Foreskin keratinocyte (primary cell): ENCODE measurements at places on chromosomes 3 and 15. TPM values are rescaled to one million over a fixed set of nuclear protein-coding genes. Genes with fewer than 3 reads are reported as not detected.

DNA sequence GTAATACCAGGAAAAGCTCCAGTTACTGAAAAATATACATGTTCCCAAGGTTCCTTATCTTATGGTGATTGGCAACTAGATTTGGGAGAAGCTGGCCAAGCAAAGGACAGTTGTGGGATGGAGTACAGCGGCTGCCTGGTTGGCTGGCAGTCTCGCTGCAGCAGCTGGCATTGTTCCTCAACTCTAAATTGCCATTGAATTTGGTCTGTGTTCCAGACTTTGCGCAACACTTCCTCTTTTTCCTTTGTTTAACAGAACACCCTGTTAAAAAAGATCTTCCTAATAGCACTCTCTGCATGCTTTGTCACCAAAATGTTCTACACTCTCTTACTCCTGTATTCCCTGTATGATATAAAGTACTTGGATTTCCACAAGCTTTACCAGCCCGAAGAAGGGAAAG lies 420.6 kb upstream of the RBMS3 start:
- DNase-seq: no peak

IL5RA gene
- not detected in 2 replicates for total RNA-seq

DNA sequence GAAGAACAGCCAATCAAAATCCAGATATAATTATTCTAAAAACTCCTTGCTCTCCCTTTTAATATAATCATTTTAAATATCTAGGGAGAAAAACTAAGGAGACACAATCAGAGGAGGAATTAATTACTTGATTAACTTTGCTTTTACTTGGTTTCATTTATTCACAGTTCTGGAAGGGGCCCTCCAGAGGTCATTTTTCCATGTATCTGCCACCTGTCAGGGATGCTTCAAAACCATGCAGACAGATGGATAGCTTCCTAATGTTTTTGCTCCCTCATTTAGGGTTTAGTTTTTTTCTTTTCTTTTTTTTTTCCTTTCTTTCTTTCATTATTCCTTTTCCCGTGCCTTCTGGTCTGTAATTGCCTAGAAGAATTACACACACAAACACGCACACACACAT lies 438.1 kb upstream of the ARPP21 start:
- no peak for DNase-seq

CYP8B1 gene
- total RNA-seq: not detected in 2 replicates

- peak; percentile 34 for DNase-seq
Observed at GRCh38 chr15:57224664-57225063, 151.6 kb upstream of the CGNL1 start.

GRCh38 chr3:21995079-21995607 lies 244.1 kb upstream of the ZNF385D start:
- DNase-seq: no peak

DNA sequence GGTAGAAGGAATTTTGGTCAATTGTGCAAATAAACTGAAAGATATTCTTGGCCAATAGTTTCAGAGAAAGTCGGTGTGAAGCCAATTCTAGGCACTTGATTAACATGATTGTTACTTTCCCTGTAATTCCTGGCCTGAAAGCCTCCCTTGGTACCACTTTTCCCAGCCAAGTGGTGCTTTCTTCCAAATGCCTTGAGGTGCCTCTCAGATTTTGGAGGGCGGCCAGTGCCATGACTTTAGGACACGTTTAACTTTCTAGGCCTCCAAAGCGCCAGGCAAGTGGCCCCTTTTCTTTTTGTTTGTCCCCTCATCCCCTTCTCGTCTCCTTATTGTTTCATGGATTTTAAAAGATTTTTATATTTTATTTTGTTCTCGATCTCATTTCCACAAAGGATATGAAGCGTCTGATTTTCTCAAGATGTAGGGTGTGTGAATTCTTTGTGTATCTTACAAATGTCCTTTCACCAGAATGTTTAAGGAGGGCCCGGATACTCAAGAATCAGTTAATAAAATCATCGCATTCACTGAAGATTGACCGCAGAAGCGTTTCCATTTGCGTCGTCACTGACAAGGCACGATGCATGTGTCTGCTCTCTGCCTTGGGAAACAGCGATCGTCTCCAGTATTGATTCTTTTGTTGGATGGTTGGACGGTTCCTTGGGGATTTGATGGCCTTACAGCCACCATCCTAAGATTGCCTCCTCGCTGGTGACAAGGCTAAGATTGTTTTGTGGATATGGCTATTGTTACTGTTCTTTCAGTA lies 87.8 kb downstream of the ASB7 start:
- no peak for DNase-seq

DNA sequence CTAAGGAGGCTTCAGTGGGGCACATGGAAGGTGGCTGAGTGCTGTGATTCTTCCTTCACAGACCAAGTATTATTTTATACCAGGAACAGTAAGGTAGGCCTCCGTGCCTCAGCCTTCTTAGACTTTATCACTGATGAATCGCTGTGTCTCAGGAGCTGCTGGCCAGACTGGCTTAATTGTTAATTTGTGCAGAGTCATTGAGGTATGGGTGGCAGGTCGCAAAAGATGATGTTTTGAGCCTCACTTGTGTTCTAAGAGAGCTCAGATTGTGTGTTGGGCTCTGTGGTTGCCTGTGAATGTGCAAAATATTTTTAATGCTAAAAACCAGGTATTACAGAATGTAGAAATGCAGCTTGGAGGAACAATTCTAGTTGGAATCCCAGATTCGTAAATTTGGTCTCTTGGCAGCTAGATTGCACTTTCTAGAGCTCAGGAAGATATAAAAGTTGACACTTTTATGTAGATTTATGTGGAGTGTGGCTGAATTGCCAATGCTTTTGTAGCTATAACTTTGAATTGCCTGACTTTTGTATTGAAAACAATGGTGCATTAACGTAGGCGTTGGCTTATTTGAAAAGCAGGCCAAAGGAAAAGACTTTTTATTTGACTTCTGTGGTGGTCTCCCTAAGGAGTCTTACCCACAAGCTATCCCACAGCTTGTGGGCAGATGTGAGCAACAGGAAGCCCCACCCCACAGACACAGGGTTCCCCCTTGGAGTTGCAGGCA lies 53.4 kb downstream of the LARS2 start:
- DNase-seq: no peak

ARL14 gene
- 0.39 and 0.44 TPM in 2 replicates for total RNA-seq

UQCC5 gene
- 13.0 and 19.3 TPM in 2 replicates for total RNA-seq

DNA sequence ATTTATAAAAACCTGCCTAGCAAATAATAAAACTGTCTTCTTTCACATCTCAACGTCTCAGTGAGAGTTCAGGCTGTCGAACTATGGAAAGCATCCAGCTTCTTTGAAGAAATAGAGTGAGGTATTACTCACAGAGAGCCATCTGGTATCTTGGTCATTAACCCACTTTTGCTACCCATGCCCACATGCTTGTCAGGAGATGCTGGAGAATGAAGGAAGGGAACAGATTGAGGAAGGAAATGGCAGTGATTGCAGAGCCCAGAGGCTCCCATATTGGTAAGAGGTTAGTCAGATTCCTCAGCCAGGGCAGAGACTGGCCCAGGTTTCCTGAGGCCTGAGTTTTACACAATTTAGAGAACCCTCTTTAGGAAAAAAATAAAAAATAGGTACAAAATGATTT lies 119.1 kb downstream of the B3GALNT1 start:
- DNase-seq: no peak

CDCP1 gene
- total RNA-seq: 147 and 163 TPM in 2 replicates

CHDH gene
- total RNA-seq: 0.03 and 0.07 TPM in 2 replicates

- DNase-seq: peak; percentile 85
Observed at GRCh38 chr3:194682694-194683310, 2.9 kb upstream of the FAM43A start.

MELTF gene
- 11.3 and 12.9 TPM in 2 replicates for total RNA-seq

- DNase-seq: no peak
Observed at GRCh38 chr3:50453907-50454306, 49.5 kb downstream of the CACNA2D2 start.

GRCh38 chr3:137300703-137301102 lies 342.9 kb downstream of the IL20RB start:
- no peak for DNase-seq

CMTM8 gene
- total RNA-seq: 1.8 and 2.4 TPM in 2 replicates

TARS3 gene
- total RNA-seq: 6.8 and 8.0 TPM in 2 replicates

- peak; percentile 15 for DNase-seq
Observed at GRCh38 chr15:95051861-95052260, 820.5 kb downstream of the MCTP2 start.

- DNase-seq: no peak
Observed at GRCh38 chr3:88311826-88312225, 162.1 kb downstream of the C3orf38 start.

DNA sequence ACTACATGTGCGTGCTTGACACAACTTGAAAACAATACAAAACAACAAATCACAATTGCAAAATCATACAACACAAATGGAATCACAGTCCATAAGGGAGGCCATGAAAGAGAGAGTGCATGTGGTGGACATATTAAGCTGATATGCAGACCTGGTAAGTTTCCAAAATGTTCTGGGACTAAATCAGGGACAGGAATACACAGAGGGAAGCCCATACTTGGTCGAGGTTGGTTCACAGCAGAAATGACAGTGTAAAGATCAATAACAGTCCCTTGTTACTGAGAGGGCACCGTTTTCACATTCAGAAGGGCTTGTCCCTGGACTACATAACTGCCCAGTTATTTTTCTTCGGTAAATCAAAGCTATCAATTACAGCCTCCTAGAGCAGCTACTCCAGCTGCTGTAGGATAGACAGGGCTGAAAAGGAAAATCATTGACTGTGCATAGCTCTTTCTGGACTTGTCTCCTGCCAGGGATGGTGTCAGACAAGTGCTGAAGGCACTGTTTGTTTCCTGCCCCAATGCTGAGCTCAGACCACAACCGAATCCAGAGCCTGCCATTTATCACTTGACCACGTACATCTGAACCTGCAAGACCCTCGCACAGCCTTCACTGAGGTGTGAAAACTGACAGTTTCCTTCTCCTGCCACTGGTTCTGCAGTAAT lies 79.5 kb upstream of the KCNMB2 start:
- no peak for DNase-seq

ZPLD1 gene
- 0.46 and 1.0 TPM in 2 replicates for total RNA-seq

GRCh38 chr3:140922634-140923033 lies 19.0 kb upstream of the SLC25A36 start:
- DNase-seq: no peak

DNA sequence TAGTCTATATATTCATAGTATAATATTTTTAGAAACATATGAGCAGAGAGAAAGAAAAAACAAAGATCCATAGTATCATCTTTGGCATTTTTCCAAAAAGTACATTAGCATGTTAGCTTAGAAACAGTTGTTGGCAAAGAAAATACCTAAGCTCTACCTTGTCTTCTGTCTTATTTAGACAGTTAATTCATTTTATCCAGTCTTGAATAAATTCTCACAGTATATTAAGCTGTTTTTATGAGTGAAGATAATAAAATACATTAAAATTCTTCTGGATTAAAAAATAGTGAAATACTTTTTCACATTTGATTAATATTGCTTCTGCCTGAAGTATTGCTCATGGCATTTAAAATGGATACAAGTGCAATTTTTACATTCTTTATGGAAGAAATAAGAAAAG lies 145.2 kb downstream of the ZIC1 start:
- DNase-seq: no peak

DNA sequence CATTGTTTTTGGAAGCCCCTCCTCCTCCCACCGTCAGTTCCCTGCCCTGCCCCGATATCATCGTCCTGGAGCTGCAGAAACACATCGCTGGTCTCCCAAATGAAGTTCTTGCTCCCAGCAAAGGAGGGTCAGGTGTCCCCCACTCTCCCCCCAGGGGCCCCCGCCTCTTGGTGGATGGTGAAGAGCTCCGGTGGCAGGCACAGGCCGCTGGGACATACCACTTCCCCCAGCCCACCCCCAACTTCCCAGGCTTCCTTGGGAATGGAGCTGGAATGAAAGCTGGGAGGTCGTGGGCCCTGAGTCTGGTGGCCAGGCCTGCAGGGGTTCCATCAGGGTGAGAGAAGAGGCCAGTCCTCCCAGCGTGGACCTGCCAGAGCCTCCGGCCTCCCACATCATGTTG lies 137.7 kb downstream of the CHSY1 start:
- DNase-seq: no peak

- DNase-seq: no peak
Observed at GRCh38 chr3:39651993-39652739, 157.2 kb upstream of the MYRIP start.

DNA sequence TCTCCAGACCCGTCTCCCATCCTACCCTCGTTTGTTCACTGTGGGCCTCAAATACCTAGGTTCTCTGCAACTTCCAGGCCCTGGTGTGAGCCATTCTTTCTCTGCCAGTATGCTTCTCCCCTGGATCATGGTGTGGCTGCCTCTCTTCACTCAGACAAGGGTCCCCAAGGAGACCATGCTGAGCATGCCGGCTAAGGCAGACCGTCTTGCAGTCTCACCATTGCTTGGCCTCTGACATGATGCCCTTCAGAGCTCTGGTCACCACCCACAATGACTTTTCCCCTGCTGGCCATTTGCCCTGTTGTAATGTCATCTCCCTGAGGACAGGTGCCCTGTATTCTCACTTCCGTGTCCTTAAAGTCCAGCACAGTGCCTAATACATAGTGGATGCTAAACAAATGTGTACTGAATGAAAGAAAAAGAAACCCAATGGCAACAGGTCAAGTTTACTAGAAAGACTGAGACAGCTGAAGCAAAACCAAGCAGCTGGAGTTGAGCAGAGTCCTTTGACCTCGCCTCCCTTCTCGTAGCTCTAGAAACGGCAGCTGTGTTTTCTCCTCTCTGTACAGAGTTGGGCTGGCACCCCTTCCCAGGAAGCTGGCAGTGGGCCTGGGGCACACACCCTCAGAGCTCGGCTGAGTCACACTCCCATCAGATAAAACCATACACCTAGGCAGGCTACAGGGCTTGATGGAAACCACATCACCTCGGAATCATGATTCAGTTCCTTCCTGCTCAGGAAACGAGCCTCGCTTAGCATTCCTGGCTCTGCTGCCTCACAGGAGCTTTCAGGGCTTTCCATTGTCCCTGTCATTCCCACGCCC lies 8.6 kb downstream of the TLR9 start:
- peak; percentile 96 for DNase-seq

- no peak for DNase-seq
Observed at GRCh38 chr3:99413504-99413903, 224.9 kb upstream of the COL8A1 start.

INTS14 gene
- 35.8 and 40.5 TPM in 2 replicates for total RNA-seq

DNA sequence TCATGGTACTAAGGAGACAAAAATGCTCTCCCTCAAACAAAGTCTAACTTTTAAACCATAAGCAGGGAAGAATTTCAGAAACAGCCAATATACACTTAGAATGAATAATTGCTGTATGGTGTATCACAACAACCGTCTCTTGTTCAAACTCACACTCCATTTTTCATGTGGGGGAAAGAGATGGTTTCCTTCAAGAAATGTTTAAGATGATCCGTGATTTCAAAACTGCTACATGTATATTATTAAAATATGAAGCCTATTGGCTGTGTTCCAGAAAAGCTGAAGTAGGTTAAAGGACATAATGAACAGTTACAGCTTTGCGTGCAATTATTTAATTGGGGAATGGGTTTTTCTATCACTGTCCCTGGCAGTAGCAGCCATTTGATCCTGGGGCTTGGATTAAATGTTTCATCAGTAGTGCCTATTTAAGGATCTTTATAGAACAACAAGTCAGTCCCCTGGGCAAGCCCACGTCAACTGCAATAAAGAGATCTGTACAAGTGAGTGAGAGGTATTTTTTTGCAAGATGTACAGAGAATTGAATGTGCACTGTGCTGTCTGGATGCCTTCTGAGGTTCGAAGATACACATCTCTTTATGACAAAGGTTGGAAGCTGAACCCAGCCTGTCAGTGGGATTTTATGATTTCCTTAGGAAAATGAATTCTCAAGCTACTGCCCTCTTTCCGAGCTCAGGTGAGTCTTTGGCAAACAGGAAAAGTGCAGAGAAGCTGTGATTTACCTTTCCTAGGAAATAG lies 337.2 kb upstream of the RARB start:
- DNase-seq: no peak

SLCO2A1 gene
- total RNA-seq: 0.11 and 0.95 TPM in 2 replicates

GRCh38 chr3:167203062-167203461 lies 177.0 kb downstream of the ZBBX start:
- DNase-seq: no peak
